ENCODE measurements at places on chromosomes 13 and 19.
A peak's percentile ranks its signal among the peaks of the same experiment; 100 is the strongest.

DNA sequence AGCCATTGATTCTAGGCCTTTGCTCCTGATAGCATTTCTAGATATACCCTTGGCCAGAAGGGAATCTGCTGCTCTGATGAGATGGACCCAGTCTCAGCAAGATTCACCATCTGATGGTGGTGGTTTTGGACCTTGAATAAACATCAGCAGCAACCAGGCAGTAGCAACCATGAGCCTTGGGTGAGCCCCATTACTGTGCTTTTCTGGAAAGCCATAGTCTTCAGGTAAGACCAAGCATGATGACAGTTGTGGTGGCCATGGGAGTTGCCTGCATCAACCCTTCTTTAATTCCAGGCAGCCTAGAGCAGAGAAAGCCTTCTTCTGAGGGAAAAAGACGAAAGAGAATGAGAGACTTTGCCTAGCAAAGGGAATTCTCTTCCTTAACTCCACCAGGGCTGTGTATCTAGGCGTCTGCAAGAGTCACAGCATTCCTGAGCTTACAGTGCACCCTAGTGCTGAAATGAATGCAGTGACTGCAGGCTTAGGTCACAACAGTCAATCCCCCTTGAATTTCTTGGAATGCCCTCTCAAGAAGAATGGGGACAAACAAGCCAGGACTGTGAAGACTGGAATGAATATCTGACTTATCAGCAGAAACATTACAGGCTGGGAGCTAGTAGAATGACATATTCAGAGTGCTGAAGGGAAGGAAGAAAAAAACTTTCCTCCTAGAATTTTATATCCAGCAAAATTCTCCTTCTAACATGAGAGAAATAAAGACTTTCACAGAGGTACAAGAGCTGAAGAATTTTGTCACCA lies 942.4 kb upstream of the PCDH20 start:
- no peak overlapping the region for H3K4me3 ChIP-seq
- no peaks in the 10 kb centered on the region for H3K36me3 ChIP-seq
- DNase-seq, result no peak
- no peaks in the 10 kb centered on the region for H3K27me3 ChIP-seq

DNA sequence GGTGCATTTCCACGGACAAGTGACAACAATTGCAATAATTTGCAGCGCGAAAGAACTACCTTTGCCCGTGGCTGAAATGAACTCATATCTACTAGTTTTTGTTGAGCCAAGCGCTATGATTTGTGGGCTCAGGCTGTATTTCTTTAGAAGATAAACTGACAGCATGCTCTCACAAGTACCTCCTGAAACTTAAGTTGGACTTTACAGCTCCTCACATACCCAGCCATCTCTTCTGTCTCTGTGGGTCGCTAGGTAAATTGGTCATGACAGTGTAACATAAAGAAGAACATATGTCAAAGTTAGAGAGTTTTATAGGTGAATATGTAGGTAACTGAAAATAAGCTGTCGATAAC lies 839 bp downstream of the COG6 start:
- peak overlapping the region; percentile 97 for H3K4me3 ChIP-seq
- DNase-seq, result no peak
- no peaks in the 10 kb centered on the region for H3K36me3 ChIP-seq
- H3K27ac ChIP-seq, result peak overlapping the region; percentile 76
- no peaks in the 10 kb centered on the region for H3K27me3 ChIP-seq

DNA sequence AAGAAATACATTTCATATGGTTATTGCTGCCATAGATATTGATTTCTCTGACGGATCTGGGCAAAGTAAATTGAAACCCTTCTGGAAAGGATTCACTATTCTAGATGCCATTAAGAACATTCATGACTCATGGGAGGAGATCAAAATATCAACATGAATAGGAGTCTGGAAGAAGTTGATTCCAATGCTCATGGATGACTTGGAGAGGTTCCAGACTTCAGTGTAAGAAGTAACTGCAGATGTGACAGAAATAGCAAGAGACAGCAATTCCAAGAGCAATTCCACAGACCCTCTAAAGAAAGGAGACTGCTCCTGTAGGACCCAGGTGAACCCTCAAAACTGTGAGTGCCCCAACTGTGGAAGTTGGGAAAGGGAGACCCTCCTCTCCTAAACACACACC lies 30.9 kb upstream of the KCTD12 start:
- H3K4me1 ChIP-seq, result no peaks in the 10 kb centered on the region
- no peak for DNase-seq
- H3K4me3 ChIP-seq, result no peak overlapping the region
- H3K27me3 ChIP-seq, result no peaks in the 10 kb centered on the region
- no peaks in the 10 kb centered on the region for H3K36me3 ChIP-seq

- no peak overlapping the region for H3K27ac ChIP-seq
- no peak for DNase-seq
- no peaks in the 10 kb centered on the region for H3K27me3 ChIP-seq
- H3K36me3 ChIP-seq, result peaks cover 3% of the 10 kb centered on the region
- H3K4me1 ChIP-seq, result peaks cover 7% of the 10 kb centered on the region
Observed at GRCh38 chr19:10662384-10663251, 8.5 kb downstream of the ILF3 start.

GRCh38 chr19:17468302-17469091 lies 1.8 kb upstream of the SLC27A1 start:
- H3K36me3 ChIP-seq, result no peaks in the 10 kb centered on the region
- H3K27ac ChIP-seq, result peak overlapping the region; percentile 63
- H3K4me3 ChIP-seq, result no peak overlapping the region
- no peak for DNase-seq
- peaks cover 15% of the 10 kb centered on the region for H3K4me1 ChIP-seq

DNA sequence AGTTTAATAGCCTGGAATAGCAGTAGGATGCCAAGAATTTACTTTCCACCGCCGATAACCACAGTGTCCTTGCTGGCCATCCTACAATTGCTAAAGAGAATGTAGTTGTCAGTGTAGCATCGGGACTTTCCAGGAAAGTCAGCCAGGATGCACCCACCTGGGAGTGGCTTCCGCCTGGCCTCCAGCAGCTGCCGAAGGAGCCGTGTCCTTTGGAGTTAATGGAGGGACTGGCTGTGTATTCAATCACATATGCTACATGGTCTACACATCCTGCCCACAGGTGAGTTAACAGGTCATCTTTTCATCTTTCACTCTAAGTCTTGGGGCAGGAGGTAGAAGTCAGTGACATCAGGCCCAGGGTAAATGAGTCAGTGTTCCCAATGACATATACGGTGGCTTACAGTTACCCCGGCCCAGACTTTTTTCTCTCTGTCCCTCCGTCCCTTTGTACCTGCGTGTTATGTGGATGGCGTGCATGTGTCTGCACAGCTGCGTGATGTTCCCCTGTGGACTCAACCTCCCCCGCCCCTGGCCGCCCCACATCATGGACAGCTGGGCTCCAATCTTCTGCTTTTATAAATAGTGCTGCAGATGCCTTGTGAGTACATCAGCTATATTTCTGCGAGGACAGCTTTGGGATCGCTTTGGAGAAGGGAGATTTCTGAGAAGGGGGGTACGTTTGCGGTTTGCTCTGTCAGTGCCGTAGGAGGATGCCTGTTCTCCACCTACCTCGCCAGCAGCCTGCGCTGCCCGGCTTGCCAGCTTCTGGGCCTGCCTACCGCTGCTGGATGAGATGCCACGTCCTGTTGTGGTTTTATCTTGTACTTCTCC lies 63.1 kb downstream of the ATP11A start:
- H3K36me3 ChIP-seq, result no peaks in the 10 kb centered on the region
- H3K4me3 ChIP-seq, result no peak overlapping the region
- peaks cover 10% of the 10 kb centered on the region for H3K4me1 ChIP-seq
- no peak overlapping the region for H3K27ac ChIP-seq
- no peak for DNase-seq

GRCh38 chr19:57560049-57560491 lies 407 bp upstream of the ZNF550 start:
- DNase-seq, result no peak
- H3K4me1 ChIP-seq, result no peaks in the 10 kb centered on the region
- H3K36me3 ChIP-seq, result peaks cover 13% of the 10 kb centered on the region
- H3K27me3 ChIP-seq, result no peaks in the 10 kb centered on the region
- peak overlapping the region; percentile 83 for H3K4me3 ChIP-seq

GRCh38 chr13:112635323-112635722 lies 47.4 kb upstream of the TUBGCP3 start:
- no peak for DNase-seq
- H3K4me1 ChIP-seq, result no peaks in the 10 kb centered on the region
- no peak overlapping the region for H3K27ac ChIP-seq
- H3K27me3 ChIP-seq, result no peaks in the 10 kb centered on the region
- H3K36me3 ChIP-seq, result no peaks in the 10 kb centered on the region

Measured in effector memory CD4-positive, alpha-beta T cell (primary cell).